ENCODE measurements at places on chromosomes 16 and 17.
A peak's percentile ranks its signal among the peaks of the same experiment; 100 is the strongest.

DNA sequence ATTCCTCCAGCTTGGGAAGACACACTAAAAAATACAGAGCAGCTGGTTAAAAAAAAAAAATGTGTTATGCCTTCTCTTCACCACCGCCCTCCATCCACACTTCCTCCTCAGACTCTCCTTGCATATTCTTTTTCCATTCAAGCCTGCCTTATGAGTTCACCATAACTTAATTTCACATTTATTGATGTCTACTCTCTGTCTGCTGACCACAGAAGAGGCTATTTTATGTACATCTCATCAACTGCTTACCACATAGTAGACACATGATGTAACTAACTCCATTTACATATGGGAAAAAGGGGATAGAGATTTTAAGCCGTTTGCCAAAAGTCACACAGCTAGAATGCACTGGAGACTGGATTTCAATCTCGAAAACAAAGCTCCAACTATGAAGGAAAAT is 409.8 kb downstream of the CDH11 start:
- no peak for DNase-seq

- DNase-seq: no peak
Measured at GRCh38 chr17:15048381-15048780, 216.7 kb downstream of the PMP22 start.

DNA sequence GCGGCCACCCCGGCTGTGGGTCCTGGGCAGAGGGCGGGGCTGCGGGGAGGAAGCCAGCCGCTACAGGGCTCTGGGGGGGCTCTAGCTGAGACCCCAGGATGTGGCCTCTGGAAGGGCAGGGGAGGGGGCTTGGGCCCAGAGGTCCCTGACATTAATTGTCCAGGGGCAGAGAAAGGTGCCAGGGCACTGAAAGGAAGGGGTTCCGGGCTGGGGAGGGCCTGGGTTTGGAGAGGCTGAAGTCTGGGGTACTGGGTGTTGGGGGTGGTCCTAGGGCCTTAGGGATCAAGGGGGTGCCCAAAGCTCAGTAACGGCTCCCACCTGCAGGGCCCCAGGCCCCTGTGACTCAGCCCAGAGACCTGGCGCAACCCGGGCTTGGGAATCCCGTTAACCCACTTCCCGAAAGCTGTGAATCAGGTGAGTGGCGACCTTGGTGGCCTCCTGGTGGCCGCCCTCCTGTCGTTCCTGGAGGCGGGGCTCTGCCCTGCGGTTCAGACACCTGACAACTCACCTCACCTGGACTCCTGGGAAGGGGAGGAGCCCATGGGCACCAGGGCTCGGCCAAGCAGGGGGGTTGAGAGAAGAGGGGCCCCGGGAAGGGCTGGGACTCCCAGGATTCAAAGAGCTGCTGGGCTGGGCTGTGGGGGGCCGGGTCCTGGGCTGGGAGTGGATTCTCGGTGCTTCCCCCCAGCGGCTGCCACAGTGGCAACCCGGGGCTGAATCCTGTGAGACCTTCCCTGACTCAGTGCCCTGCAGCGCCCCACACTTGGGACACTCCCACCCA is 465 bp upstream of the PRSS22 start:
- no peak for DNase-seq

DNA sequence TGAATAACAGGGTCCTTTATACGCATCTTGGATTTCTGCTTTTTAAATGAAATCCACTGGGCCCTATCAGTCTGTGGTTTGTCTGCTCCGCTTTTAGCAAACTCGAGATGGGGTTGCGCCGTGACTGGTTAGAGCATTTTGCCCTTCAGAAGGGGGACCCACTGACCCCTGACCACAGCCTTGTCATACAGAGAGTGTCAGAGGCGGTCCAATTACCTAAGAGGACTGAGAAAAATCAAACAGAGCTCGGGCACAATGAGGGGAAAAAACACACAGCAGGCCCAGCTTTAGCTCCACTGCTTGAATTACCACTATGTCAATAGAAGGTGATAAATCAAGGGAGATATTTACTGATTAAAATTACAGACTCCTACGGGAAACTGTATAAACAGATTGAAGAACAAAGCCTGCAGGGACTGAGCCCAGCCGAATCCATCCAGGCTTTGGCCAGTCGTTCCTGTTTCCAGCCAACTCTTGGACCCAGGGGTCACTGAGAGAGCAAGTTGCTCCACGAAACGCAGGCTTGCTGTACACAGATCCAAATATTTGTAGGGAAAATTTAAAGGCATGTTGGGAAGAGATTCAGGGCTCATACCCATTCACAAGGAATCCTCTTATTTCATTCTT is 131.9 kb upstream of the ZFHX3 start:
- DNase-seq: no peak

DNA sequence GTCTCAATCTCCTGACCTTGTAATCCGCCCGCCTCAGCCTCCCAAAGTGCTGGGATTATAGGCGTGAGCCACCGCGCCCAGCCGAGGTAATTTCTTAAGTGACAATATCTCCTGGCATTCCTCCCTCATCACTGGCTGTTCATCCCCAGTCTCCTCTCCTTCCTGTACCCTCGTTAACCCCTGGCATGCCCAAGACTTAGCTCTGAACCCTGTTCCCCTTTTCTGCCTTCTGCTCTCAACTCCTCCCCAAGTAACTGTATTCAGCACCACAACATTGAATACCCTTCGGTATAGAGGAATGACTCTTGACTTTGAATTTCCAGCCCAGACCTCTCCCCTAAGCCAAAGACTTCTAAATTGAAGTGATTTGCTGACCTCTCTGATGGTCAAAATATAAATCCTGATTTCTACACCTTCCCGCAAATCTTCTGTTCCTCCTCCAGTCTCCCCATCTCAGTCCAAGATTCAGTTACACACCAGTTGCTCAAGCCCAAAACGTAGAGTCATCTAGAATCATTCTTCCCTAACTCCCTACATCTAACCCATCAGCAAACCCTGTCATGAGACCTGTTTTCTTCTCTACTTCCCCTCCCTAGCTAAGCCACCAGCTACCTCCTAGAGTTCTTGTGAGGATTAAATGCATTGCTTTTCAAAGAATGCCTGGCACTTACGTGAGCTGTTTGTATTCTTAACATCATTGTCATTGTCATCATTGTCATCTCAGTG is 14.8 kb downstream of the PMP22 start:
- no peak for DNase-seq

DNA sequence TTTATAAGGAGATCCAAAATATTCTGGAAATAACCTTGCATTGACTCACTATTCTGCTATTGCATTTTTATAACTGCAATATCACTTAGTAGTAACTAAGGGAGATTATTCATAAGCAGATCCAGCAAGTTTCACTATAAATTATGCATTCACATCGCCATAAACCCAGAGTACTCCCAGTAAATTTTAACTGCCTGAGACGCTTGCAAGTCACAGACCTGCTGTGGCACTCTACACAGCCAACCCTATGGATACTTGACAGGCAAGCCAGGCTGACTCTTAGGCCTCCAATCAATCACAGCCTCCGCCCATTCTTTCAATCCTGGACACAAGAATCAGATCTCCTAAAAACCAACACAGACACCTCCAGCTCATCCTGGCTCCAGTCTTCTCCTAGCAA is 28.2 kb downstream of the USP31 start:
- DNase-seq: no peak

DNA sequence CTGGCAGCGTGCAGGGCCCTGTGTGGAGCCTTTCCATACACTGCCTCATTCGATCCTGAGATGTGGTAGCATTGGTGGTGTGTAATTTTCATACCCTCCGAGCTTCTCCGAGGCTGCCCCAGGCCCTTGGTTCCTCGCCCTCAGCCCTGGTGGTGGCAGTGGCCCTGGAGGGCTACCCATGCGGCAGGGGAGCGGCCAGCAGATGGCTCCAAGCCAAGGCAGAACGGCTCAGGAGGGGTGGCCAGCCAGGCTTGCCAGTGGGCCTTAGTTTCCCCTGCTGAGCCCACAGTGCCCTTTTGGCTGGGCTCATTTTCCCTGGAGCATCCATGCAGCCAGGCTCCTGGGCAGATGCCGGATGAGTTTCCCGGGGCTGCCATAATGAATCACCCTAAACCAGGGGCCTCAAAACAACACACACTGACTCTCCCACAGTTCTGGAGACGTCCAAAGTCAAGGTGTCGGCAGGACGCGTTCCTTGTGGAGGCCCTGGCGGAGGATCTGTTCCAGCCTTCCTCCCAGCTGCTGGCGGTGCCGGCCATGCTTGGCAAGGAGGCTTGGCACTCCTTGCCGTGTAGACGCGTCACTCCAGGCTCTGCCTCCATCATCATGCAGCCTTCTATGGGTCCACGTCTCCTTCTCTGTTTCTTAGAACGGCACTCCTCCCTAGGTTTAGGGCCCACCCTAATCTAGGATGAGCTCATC is 158.8 kb upstream of the GSE1 start:
- DNase-seq: no peak

DNA sequence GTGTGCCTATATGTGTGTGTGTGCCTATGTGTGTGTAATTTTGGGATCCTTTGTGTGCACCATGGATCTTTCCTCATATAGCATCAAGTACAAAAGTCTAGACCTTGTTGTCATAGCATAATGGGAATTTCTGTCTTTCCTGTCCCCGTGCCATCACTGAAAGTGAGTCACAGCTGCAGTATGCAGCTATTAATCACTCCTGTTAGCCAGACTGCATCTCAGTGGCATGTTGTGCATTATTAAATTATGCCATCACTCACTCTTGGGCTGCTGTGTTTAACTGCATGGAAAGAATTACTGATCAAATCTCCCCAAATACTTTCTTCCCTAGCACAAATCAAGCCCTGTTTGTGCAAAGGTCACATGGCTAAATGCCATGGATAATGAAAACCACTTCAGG is 92.4 kb downstream of the CBLN1 start:
- DNase-seq: no peak

DNA sequence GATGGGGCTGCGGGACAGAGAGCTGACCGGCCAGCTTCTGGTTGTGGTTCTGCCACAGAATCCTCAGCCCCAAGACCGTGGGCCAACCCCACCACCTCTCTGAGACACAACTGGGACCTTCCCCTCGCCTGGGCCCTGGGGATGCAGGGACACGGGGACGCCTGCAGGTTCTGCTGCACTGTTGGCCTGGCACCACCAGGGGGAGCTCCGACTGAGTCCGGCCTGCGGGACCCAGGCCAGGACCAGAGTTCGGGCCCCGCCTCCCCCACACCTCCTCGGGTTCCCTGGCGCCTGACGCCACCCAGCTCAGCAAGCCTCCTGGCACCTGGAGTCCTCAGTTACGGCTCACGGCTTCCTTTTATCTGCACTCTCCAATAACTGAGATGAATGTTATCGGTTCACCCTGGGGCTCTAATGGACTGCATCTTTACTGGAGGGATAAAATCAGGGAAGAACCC is 27.3 kb downstream of the TBC1D16 start:
- DNase-seq: peak; percentile 46

GRCh38 chr17:63293323-63294075 is 152.6 kb downstream of the CYB561 start:
- DNase-seq: no peak

DNA sequence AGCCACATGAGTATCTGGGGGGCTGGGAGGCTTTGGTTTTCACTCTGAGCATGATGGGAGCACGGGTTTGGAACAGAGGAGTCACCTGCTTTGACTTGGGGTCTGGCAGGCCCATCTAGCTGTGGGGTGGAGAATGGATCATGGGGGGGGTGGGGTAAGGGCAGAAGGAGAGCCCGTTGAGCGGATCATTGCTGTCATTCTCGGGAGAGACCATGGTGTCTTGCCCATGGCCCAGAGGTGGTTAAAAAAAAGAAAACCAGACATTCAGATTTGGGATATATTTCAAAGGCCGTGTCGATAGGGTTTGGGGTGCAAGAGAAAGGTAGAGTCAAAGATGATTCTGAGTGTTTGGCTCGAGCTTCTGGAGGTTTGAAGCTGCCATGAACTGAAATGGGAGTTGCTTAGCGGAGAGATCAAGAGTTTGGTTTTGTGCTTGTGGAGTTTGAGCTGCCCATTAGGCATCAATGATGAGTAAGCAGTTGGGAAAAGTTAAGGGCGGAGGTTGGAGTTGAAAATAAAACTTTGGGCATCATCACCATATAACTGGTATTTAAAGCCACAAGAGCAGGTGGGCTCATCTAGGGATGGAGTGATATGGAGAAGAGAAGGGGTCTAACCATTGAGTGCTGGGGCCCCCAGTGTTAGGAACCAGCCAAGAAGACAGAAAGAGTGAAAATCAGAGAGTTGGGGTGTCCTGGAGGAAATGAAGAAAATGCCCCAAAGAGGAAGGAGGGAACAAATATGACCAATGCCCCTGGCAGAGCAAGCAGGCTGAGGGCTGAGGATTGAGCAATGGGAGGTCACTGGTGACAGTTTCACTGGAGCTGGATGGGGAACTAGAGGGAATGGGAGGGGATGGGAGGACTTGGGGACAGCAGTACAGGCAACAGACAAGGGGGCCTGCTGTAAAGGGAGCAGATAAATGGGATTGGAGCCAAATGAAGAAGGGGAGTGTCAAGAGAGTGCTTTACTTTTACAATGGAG is 1.9 kb downstream of the NOD2 start:
- DNase-seq: no peak

- DNase-seq: peak; percentile 82
Measured at GRCh38 chr17:7915611-7916384, at the start of gene RNF227. Gene RNF227 (minus strand): TSS chr17:7916289. CDS start chr17:7916195, 94 bp downstream.

GRCh38 chr16:56349711-56350161 is 75.6 kb downstream of the AMFR start:
- peak; percentile 30 for DNase-seq

- DNase-seq: no peak
Measured at GRCh38 chr17:7196651-7197401, 17.7 kb upstream of the ASGR1 start.

- DNase-seq: no peak
Measured at GRCh38 chr17:37079735-37080134, 131.0 kb downstream of the AATF start.

DNA sequence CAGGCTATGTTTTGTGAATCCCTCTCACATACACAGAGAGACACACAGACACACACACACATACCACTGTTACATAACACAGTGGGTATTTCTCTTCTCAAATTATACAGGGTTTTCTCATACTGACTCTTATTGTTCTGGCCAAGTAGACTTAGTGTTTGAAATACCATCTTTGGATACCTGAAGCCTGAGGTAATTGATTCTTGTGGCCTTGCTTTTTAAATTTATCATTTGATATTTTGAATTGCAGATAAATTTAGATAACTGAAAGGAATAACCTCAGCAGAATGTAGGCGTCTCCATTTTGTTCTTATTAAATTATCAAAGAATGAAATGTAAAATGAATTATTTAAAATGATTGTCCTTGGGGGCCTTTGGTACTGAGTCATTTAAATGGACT is 223.8 kb downstream of the LGALS9B start:
- no peak for DNase-seq

All from head of caudate nucleus (tissue), 42 donors.